Activated CD8-positive, alpha-beta T cell treated with anti-CD3 and anti-CD28 coated beads for 36 hours (primary cell): ENCODE measurements at places on chromosomes 7 and 10. TPM values are rescaled to one million over a fixed set of nuclear protein-coding genes. Genes with fewer than 3 reads are reported as not detected.

Gene NUDT13
- 2.3 TPM for total RNA-seq

Gene MMD2
- total RNA-seq = not detected

Gene DNAJC12
- total RNA-seq = 32.5 TPM

Gene CRYGN
- total RNA-seq = 0.16 TPM

Gene APBB1IP
- total RNA-seq = 64.8 TPM

Gene CD36
- not detected for total RNA-seq

Gene CSGALNACT2
- 15.3 TPM for total RNA-seq

- no peak for DNase-seq
Observed at GRCh38 chr10:68047554-68048327, 27.3 kb downstream of the HERC4 start.

GRCh38 chr7:106553446-106553836, 107.5 kb downstream of the CCDC71L start:
- DNase-seq = no peak

GRCh38 chr7:140586516-140586915, 54.1 kb downstream of the DENND2A start:
- no peak for DNase-seq

DNA sequence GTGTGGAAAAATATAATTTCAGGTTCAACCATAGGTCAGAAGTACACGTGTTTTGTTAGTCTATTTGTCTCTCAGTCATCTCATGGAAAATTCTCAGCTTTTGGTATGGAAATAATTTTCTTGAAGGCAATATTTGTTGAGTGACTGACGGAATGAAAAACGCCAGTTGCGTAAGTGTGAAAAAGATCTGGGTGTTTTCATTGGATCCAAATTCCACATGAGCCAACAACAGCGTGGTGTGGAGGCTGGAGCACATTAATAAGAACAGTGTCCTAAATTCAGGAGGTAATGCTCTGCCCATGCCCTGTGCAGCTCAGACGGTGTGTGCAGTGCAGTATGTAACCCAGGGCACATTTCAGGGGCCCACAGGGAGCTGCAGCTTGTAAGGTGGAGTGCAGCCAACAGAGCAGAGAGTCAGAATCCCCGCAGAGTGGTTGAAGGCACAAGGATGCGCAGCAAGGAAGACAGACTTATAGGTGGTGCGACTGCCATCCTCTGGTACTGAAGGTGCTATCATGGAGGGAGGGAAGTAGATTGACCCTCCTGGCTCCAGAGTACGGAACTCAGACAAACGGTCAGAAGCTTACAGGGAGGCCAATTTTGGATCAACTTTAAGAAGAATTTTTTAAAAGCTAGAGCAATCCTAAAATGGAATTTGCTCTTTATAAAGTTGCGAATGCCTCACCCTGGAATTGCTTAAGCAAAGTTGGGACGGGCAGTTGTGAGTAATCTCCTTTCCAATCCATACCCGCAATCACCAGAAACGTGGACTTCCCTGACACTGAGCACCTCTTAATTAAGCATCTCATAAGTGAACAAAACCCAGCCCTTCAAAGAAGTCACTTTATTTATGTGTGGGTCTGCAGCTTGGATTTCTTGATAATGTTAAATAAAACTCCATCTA, 38.0 kb downstream of the EGFR start:
- no peak for DNase-seq

DNA sequence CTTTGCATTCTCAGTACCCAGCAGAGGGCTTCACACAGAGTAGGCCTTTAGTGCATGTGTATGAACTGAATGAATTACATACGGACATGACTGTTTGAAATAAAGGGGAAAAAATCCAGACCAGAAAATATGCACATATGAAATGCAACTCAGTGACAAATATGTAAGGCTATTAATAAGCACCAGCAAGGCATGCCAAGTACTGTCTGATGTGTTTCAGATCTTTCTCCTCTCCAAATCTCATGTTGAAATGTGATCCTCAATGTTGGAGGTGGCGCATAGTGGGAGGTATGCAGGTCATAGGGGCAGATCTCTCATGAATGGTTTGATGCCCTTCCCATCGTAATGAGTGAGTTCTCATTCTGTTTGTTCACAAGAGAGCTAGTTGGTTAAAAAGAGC, 87.3 kb upstream of the TOMM7 start:
- no peak for DNase-seq

- DNase-seq = peak; percentile 31
Observed at GRCh38 chr7:75639071-75639885, 99.5 kb downstream of the HIP1 start.

- DNase-seq = no peak
Observed at GRCh38 chr7:26379711-26380110, 88.0 kb downstream of the SNX10 start.

DNA sequence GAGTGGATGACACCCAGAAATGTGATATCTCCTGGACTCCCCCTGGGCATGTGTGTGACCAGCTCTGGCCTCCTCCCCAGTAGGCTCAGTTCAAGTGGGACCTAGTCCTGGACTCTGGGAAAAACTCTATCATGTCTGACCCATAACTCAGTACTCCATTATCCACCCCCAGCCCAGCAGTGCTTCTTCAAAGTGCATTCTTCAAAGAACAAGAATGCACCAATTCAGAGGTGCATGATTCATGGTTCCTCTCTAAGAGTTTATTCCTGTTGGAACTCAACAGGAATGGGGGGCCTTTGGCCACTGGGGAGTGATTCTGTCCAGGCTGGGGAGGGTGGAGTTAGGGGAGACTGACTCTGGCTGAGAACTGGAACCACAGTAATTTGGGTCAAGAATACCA, 173.6 kb upstream of the CXCL12 start:
- no peak for DNase-seq

DNA sequence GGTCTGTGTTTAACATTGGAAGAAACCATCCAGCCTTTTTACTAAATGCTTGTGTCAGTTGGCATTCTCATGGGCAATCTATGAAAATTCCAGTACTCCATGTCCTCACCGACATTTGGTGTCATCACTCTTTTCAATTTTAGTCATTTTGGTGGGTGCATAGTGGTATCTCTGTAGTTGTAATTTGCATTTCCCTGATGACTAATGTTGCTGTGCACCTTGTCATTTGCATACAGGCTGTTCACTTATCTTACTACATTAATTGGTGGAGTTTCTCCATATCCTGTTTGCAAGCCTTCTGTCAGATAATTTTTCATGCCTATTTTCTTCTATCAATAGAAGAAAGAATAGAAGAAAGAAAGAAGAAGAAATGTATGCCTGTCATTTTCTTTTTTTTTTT, 73.7 kb downstream of the PLPP4 start:
- no peak for DNase-seq

- no peak for DNase-seq
Observed at GRCh38 chr7:71251706-71252105, 119.8 kb downstream of the GALNT17 start.

- DNase-seq = no peak
Observed at GRCh38 chr10:112092519-112092918, 91.0 kb downstream of the GPAM start.

- no peak for DNase-seq
Observed at GRCh38 chr7:34373940-34374339, 284.1 kb upstream of the NPSR1 start.

GRCh38 chr10:87918254-87918859, 54.9 kb downstream of the PTEN start:
- no peak for DNase-seq
